CD4-positive, CD25-positive, alpha-beta regulatory T cell (primary cell): ENCODE measurements at places on chromosomes 1 and 21. TPM values are rescaled to one million over a fixed set of nuclear protein-coding genes. Genes with fewer than 3 reads are reported as not detected.

RUNX1 gene
- polyA plus RNA-seq, result 21.4 TPM

RHD gene
- polyA plus RNA-seq, result 0.29 TPM

KCNE2 gene
- not detected for polyA plus RNA-seq

NBPF14 gene
- 9.0 TPM for polyA plus RNA-seq

PDE4B gene
- polyA plus RNA-seq, result 71.3 TPM

CGN gene
- 0.37 TPM for polyA plus RNA-seq

GBP6 gene
- polyA plus RNA-seq, result 0.38 TPM

RNU1-4 gene
- polyA plus RNA-seq, result 23.7 TPM

C4BPA gene
- polyA plus RNA-seq, result not detected

NKAIN1 gene
- polyA plus RNA-seq, result not detected

TMEM222 gene
- polyA plus RNA-seq, result 64.3 TPM

RAB3GAP2 gene
- polyA plus RNA-seq, result 22.0 TPM

SPRR2G gene
- polyA plus RNA-seq, result not detected

AMPD1 gene
- polyA plus RNA-seq, result not detected
